ENCODE measurements at places on chromosomes 2 and 18.

DNA sequence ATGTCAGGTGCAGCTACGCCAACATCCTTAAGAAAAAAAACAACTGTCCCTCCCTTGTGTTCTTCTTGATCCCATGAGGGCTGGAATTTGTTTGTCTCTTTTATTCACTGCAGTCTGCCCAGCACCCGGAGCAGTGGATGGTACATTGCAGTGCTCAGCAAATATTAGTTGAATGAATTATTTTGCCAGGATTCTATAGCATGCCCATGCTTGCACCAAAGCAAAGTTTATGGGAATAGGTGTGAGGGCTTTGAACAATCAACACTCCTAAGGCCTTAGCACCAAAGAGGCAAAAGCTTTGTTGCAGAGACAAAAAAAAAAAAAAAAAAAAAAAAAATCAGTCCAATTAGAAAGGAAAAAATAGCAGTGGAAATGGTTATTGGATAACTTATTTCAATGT lies 28.7 kb upstream of the DCC start:
- no peak for DNase-seq

DNA sequence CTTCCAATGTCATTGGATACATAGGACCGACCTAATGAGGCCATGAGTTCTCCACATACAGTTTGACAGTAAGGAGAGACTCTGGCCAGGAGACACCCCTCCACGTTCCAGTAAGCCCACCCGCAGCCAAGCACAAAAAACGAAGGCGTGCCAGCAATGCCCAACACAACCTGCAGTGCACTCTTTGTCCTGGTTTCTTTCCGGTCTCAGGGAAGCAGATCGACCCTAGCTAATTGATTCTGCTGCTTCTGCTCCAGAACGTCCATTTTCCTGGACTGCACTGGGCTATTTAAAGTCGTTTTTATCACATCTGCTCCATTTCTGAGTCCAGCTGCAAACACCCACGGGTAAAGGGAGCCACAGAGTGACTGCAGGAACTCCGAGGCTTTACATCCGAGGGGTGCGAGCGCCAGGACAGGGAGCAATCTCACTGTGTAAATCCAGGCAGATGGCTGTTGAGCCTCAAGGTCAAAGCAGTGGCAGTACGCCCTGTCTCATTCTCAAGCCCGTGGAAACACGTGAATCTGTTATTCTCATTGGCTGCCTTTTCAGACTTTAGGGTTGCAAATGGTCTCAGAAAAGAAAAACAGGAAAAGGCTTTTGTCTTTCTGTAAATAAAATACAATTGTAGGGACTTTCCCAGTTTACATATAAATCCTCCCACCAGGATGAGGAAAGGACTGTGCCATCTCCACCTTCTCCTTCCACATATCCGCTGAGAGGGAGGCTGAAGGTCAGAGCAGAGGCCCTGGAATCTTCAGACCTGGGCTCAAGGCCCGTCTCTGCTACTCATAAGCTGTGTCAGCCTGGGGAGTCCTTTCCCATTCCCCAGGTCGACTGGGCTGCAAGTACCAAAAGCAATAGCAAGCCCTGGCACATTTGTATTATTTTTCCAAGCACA lies 40.7 kb downstream of the TMEM163 start:
- no peak for DNase-seq

DNA sequence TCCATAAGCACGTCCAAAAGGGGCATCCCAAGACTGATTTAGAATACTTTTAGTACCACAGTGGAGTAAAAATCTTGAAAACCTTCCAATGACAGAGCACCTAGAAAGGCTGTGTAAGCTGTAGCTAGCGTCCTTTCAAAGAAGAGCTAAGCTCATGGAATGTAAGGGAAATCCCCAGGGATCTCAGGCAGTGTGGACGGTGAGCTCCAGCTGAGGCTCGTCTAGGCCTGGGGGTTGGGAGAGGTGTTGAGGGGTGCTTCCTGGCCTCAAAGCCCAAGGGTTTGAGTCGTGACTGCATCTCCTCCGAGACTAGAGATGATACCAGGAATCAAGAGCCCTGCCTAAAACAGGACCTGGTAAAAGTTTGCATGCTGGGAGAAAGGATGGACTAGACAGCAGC lies 7.6 kb downstream of the CTIF start:
- no peak for DNase-seq

DNA sequence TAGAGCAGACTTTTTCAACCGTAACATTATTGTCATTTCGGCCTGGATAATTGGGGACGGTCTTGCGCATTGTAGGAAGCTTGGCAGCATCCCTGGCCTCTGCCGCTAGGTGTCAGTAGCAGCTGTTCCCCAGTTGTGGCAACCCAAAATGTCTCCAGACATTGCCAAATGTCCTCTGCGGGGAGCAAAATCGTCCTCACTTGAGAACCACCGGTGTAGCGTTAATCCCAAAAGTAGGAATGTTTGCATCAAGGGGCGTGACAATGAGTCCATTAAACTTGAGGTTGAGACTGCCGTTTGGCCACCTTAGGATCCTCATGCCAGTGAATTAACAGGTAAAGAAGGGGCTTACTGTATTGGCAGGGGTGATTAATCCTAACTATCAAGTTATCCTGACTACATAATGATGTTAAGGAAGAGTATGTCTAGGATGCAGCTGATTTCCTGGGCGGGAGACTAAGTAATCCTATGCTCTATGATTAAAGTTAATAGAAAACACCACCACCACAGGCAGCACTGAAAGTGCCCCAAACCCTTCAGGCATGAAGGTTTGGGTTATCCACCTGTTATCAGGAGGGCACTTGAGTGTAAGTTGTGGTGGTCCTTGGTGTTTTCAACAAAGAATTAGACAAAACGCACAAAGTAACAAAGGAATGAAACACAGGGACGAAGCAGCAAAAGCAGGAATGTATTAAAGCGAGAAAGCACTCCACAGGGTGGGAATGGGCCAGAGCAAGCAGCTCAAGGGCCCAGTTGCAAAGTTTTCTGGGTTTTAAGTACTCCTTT lies 4.9 kb upstream of the ZC3H8 start:
- DNase-seq: peak; percentile 83

DNA sequence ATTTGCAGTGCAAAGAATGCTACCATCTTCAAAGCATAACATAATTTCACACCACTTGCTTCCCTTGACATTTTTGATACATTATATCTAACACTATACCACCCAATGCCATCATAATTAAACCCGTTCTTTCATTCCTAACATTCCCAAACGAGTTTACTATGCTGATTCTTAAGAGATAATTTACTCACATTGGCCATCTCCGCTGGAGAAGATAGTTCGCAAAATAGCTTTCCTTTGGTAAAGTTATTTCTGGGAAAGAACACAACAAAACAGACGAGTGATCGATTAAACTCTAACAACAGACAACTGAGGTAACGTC lies 716 bp downstream of the MMADHC start:
- DNase-seq: no peak

DNA sequence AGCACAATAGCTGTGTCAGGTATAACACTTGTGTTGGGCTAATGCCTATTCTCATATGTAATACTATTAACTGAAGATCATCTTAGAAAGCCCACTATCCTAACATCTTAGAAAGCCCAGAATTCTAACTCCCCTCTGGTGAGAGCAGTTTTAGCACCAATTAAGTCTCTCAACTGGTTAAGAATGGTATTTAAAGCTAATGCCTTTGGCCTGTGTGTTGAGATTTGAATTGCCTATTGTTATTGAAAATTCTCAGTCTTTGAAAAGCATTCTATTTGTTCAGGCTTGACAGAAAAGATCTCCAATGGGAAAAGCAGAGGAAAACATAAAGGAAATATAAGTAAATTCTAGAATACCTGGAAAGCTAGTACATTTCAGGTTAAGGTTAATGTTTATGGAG lies 352.5 kb downstream of the ARHGAP15 start:
- no peak for DNase-seq

DNA sequence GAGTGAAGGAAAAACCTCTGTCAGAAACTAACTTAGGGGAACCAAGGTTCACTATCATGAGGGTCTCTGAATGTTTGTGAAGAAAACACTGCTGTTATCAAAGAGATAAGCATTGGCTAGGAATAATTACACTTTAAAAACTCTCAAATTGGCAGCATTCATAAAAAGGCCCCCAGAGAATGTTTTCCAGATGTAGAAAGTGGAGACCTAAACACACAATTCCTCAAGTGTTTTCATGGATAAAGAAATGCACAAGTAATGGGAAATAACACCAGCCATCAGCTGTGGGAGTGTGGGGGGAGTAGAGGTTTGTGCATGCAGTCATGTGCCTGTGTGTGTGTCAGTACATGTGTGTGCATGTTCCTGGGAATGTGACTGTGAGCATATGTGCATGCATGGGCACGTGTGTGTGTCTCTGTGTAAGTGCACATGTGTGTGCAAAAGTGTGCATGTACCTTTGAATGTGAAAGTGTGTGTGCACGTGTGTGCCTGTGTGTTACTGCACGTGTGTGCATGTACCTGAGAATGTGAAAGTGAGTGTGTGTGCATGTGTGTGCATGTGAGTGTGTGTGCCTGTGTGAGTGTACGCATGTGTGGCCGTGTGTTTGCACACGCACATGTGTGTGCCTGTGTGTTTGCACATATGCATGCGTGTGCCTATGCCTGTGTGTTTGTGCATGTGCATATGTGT lies 854.3 kb upstream of the SALL3 start:
- DNase-seq: no peak

DNA sequence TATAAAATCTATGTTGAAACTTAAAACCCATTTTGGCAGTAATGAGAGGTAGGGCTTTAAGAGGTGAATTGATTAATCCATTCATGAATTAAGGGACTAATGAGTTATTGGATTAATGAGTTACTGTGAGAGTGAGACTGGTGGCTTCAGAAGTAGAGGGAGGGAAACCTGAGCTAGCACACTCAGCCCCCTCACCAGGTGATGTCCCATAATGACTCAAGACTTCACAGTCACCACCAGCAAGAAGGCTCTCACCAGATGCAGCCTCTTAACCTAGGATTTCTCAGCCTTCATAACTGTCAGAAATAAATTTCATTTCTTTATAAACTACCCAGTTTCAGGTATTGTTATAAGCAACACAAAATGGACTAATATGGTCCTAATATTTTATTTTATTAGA lies 621.7 kb upstream of the ACVR2A start:
- no peak for DNase-seq
